ENCODE measurements at places on chromosomes 2 and 18. TPM values are rescaled to one million over a fixed set of nuclear protein-coding genes. Genes with fewer than 3 reads are reported as not detected.

RAB12 gene
- polyA plus RNA-seq: 28.1 TPM

IL18RAP gene
- polyA plus RNA-seq: not detected

GRCh38 chr2:235458839-235459273 lies 35.0 kb upstream of the AGAP1 start:
- H3K4me3 ChIP-seq: no peak overlapping the region
- H3K27me3 ChIP-seq: no peaks in the 10 kb centered on the region
- H3K27ac ChIP-seq: no peak overlapping the region
- DNase-seq: no peak
- H3K36me3 ChIP-seq: no peaks in the 10 kb centered on the region

SPR gene
- polyA plus RNA-seq: 9.4 TPM

TRIM43 gene
- not detected for polyA plus RNA-seq

LYG2 gene
- not detected for polyA plus RNA-seq

TPGS2 gene
- polyA plus RNA-seq: 437 TPM

GRCh38 chr18:74652392-74652988 lies 54.8 kb downstream of the ZNF407 start:
- DNase-seq: peak; percentile 34
- no peak overlapping the region for H3K4me3 ChIP-seq
- H3K36me3 ChIP-seq: no peaks in the 10 kb centered on the region
- no peak overlapping the region for H3K27ac ChIP-seq
- no peaks in the 10 kb centered on the region for H3K4me1 ChIP-seq
- no peaks in the 10 kb centered on the region for H3K27me3 ChIP-seq

DNA sequence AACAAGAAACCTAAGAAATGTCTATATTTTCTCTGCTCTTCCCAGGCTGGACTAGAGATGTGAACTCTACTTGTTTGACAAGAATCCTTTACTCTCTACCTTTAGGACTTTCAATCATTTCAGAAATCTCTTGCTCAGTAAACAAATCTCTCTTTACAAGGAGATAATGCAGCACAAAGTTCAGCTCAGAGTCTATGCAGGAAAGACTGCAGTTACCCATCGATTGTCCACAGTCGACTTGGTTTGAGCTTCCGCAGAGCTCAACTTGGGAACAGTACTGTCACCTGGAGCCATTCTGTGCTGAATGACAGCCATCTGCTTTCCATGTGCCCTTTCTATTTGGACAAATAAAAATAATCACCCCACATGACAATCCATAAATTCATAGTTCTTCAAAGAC lies 259.7 kb upstream of the STON1 start:
- no peaks in the 10 kb centered on the region for H3K27me3 ChIP-seq
- DNase-seq: no peak
- H3K4me1 ChIP-seq: no peaks in the 10 kb centered on the region
- H3K4me3 ChIP-seq: no peak overlapping the region

DNA sequence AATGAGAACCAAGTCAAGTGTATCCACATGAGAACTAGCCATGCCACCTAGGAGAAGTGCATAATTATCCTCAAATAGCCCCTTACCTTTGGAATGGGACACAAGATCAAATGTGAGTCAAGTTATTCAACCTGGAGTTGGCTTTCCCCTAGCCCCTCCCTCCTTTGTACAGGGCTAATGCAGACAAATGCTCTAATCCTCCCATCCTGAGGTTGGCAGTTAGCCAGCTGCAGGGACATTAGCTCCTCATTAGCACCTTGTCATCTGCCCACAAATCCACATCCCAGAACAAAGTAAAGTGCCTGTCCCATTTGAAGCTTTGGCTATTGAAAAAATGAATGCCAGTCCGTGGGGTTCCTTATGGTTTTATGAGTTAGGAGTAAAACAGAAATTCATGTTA lies 294.1 kb upstream of the FANCL start:
- no peaks in the 10 kb centered on the region for H3K4me1 ChIP-seq
- no peak for DNase-seq

- peaks cover 5% of the 10 kb centered on the region for H3K4me1 ChIP-seq
- H3K4me3 ChIP-seq: peak overlapping the region; percentile 45
- H3K27ac ChIP-seq: peak overlapping the region; percentile 27
- no peaks in the 10 kb centered on the region for H3K36me3 ChIP-seq
- peak; percentile 56 for DNase-seq
- H3K27me3 ChIP-seq: no peaks in the 10 kb centered on the region
Measured at GRCh38 chr2:33033606-33034081, 86.9 kb downstream of the LTBP1 start.

CYP26B1 gene
- 0.02 TPM for polyA plus RNA-seq

GRCh38 chr18:75984853-75985252 lies 510.2 kb downstream of the ZNF516 start:
- H3K4me1 ChIP-seq: no peaks in the 10 kb centered on the region
- H3K27ac ChIP-seq: no peak overlapping the region
- no peaks in the 10 kb centered on the region for H3K36me3 ChIP-seq
- no peak overlapping the region for H3K4me3 ChIP-seq
